ENCODE measurements at places on chromosomes 11 and 22. TPM values are rescaled to one million over a fixed set of nuclear protein-coding genes. Genes with fewer than 3 reads are reported as not detected.

FZD4 gene
- total RNA-seq, result 0.76 TPM

C11orf97 gene
- not detected for total RNA-seq

YPEL1 gene
- total RNA-seq, result 0.08 TPM

CATSPERZ gene
- total RNA-seq, result not detected

LARGE1 gene
- 5.5 TPM for total RNA-seq

CHCHD10 gene
- total RNA-seq, result 13.7 TPM

All from hair follicular keratinocyte (primary cell).